ENCODE measurements at places on chromosomes 11 and 22.
A peak's percentile ranks its signal among the peaks of the same experiment; 100 is the strongest.

GRCh38 chr11:105389952-105390351, 219.9 kb upstream of the GRIA4 start:
- no peak for DNase-seq
- H3K4me3 ChIP-seq, result no peak overlapping the region
- no peaks in the 10 kb centered on the region for H3K27me3 ChIP-seq
- H3K4me1 ChIP-seq, result no peaks in the 10 kb centered on the region
- no peak overlapping the region for H3K27ac ChIP-seq

GRCh38 chr11:96293109-96293508, 49.9 kb downstream of the MAML2 start:
- H3K4me3 ChIP-seq, result peak overlapping the region; percentile 43
- no peaks in the 10 kb centered on the region for H3K27me3 ChIP-seq
- peaks cover 1% of the 10 kb centered on the region for H3K4me1 ChIP-seq
- H3K27ac ChIP-seq, result no peak overlapping the region

DNA sequence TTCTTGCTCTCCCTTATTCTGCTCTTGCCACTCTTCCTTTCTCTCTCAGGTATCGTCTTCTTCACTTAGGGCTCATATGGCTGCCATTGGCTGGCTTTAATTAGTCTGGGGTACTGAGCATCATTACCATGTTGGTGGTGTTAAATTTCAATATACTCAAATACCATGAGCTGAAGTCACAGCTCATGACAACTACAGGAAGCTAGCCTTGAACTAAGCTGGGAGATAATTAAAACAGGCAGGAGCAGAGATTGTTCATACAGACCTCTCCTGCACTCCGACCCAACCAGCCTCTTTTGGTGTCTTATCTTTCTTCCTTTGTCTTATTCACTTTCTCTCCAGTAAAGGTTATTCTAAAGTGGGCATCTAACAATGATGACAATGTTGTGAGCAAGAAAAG, 130.9 kb upstream of the BLID start:
- DNase-seq, result no peak
- no peaks in the 10 kb centered on the region for H3K36me3 ChIP-seq
- H3K27me3 ChIP-seq, result peaks cover 3% of the 10 kb centered on the region

DNA sequence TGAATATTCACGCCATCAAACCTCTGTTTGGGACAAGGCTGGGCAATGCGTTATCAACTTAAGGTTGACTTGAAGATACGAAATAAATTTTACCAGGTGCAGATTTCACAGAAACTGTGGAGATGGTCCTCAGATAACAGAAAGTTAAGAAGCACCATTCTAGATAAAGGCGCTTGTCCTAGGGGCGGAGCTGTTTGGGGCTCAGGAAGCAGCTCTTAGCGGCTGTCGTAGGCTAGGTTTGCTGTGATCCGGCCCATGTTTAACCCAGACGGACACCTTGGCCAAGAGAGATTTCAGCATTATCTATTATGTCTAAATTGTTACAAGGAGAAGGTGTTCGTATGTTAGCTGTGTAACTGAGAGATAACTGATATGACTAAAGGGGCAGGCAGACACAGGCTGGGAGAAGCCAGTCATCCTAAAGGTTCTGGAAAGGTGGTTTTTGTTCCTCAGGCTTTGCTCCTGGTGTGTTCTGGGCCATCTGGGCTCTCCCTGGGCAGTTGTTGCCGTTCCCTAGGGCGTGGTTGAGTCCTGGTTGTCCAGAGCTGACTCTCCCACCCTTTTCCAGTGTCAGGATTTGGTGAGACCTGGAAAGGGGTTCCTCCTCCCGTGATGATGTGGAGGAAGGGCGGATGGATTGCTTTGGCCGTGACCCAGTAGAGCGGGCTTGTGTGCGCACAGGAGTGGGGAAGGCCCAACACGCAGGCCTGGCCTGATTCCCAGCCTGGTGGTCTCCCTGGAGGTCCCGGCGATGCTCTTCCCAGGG, 25.8 kb downstream of the TPCN2 start:
- peaks cover 20% of the 10 kb centered on the region for H3K4me1 ChIP-seq
- H3K27me3 ChIP-seq, result no peaks in the 10 kb centered on the region
- H3K27ac ChIP-seq, result no peak overlapping the region
- no peak for DNase-seq

All from mesenchymal stem cell (in vitro differentiated cells and primary cell).